ENCODE measurements at places on chromosomes 2 and 18.
A peak's percentile ranks its signal among the peaks of the same experiment; 100 is the strongest.

- DNase-seq: no peak
Observed at GRCh38 chr2:70498528-70498927, 55.1 kb downstream of the TGFA start.

DNA sequence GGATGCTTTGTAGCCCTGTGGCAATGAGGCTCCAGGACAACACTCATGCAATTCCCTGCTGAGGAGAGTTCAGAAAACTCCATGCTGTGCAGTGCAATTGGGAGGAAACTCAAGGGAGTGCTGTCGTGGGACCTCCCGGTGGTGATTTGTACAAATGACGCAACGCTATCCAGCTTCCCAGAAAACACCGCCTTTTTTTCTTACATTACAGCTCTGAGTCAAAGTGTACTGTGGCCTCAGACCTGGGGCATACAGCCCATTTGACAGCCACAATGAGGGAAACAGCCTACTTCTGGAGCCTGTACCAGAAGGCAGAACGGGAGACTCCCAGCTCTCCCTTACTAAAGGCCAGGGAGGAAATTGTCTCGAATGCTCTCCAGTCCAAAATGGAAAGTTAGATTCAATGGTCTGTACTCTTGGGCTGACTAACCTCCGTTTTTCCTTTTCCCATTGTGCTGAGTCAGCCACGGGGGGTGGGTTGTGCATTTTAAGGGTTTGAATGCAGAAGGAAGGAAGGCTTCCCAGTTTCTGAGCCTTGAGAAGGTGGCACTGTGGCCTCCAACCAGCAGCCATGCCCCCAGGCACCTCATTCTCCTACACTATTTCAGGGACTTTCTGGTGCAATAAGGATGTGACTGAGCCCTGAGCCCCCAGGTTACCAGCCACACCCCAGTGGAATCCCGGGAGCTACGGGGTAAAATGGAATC is 16.4 kb upstream of the CYP1B1 start:
- no peak for DNase-seq

- no peak for DNase-seq
Observed at GRCh38 chr2:55585451-55586080, 31.9 kb downstream of the PPP4R3B start.

DNA sequence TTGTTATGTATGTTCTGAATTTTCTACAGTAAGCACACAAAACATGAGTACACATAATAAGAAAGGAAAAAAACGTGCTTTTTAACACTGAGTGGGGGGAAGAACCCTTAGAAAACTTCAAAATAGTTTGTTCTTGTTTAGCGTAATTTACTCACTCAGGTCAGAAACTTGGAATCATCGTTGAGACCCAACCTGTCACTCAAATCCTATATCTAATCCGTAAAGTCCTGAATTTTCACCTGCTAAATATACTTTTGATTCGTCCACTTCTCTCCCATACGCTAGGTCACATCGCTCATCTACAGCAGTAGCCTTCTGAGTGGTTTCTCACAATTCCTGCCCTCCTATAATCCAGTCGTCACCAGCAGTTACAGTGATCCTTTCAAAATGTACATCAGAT is 767 bp downstream of the TPRKB start:
- DNase-seq: no peak

- DNase-seq: no peak
Observed at GRCh38 chr18:50855976-50856757, 22.8 kb upstream of the ME2 start.

- DNase-seq: no peak
Observed at GRCh38 chr2:181051861-181052522, 71.6 kb downstream of the UBE2E3 start.

DNA sequence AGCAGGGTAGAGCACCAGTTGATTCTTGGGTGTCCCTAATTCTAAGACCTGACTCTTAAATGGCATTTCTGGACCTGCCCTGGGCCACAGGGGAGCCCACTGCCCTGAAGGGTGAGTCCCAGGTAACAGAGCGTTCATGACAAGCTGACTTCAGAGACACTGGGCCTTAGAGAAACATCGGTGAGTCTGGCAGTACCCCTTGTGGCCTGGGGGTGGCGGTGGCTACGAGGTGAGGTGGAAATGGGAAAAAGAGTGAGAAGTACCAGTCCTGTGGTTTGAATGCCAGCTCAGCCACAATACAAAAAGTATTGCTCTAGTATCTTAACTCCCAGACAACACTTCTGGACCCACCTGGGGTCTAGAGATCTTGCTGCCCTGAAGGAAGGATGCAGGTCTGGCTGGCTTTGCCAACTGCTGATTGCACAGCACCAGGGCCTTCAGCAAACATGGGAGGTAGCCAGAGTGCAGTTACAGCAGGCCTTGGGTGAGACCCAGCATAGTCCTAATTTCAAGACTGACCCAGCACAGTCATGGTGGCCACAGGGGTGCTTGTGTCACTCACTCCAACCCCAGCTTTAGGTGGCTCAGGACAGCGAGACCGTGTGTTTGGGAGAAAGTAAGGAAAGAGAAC is 44.5 kb downstream of the USP34 start:
- DNase-seq: peak; percentile 55

- no peak for DNase-seq
Observed at GRCh38 chr2:102181919-102182635, 4.7 kb upstream of the IL1RL2 start.

DNA sequence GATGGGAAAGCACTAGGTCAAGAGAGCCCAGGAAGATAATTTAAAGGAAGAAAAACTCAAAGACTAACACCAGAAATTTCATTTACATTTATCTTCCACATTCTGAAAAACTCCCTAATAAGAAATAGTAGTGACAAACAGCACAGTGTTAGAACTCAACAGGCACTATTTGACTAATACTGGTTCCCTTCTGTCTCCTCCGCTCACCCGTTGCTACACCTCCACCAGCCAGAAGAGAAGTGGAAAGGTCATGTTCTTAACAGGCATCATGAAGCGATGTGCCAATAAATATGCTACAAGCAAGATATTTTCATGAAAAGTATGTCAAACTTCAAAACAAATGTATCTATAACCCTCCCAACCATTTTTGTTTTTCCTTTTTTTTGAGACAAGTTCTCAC is 5.7 kb downstream of the ROCK1 start:
- no peak for DNase-seq
